ENCODE measurements at places on chromosomes 5 and 9.

DNA sequence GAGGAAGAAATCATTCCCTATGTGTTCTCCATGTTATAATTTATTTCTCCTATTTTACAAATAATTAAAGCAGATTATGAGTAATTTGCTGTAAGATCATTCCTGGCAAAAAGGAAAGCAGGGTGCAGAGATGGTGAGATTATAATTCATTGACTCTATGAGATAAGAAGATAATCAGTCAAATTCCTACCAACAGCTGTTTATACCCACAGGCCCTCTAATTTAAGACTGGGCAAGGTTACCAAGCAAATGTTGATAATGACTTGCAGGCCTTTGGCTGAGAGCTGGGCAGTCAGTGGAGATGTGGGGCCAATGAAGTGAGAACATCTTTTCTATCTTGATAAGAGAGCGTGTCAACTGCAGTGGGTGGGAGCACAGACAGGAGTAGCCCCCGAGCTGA, 222.7 kb downstream of the ICE1 start:
- no peak for DNase-seq

- DNase-seq = no peak
Measured at GRCh38 chr5:109700516-109701153, 10.9 kb downstream of the MAN2A1 start.

- peak; percentile 61 for DNase-seq
Measured at GRCh38 chr5:759111-759751, 25.3 kb downstream of the ZDHHC11B start.

DNA sequence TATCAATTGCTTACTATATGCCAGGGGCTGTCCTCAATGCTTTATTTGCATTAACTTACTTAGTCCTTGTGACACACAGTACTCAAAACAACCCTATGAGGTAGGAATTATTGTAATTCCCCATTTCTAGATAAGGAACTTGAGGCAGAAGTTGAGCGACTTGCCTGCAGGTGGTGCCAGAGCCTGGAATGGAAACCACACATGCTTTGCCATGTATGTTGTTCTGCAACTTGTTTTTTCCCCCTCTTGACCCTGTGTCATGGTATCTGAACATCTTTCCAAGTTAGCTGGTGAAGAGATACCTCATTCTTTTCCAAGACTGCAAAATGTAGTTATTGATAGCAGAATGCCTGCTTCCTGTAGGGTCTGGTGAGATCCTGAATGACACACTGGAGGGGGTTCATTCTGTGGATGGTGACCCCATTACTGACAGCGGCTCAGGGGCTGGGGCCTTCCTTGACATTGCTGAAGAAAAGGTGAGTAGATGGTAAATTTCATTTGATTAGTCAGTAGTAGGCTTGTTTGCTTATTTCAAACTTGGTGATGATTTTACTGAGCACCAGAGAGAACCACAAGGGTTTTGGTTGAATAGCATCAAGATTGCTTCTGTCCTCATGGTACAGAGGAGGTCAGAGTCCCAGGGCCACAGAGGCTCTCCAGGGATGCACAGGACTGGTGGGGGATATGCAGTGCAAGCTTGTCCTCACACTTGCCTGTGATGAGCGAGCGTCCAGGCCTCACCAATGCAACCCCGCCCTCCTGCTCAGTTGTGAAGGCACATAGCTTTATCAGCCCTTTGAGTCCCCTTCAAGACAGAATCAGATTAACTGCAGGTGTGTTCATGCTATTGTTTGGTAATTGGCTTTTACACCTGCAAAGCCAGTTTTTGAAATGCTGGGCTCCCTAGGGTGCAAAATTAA, 57.0 kb downstream of the COL15A1 start:
- DNase-seq = peak; percentile 84

DNA sequence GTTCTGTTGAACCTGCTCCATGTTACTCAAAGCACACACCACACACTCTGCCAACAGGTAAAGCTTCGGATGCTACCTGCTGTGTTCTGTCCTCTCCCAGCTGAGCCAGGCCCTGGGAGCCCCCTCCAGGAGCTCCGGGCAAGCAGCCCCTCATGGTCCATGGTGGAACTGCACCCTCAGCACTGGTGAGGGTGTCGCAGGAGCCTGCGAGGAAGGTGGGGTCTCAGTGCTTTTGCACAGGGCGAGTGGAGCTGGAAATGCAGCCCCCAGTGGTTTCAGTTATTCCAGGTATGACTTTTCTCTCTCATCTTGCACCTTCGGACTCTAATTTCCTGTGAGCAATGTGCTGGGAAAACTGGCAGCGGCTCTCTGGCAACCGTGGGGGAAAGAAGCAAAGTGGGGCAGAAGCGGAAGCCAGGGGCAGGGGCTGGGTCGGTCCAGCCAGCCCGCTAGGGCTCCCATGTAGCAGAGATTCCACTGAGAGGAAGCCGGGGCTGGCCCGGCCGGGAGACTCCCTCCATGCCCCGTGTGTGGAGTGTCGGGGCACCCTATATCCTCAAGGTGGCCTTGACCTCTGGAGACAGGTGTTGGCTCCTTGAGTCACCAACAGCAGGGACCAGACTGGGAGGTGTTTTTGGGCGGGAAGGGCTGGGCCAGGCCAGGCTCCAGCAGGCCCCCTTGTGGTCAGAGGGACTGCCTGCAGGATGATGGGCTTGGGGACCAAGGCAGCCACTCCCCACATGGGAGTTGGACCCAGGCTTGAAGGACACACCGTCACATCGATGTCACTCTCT, 75.6 kb upstream of the PRSS3 start:
- DNase-seq = no peak

DNA sequence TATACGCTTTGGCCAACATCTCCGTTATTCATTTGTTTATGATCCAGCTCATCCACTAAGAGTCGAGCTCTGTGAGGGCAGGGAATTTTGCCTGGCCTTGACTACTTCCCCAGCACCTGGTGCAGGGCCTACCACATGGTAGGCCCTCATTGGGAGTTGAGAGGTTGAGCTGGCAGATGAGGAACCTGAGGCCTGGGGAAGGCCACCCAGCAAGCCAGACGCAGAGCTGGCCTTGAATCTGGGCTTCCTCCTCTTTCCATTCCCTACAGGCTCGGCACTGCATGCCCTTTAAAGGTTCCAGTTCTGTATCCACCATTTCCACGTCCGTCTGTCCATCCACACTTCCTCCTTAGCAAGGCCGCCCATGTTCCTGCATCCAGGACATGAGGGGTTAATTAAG, 24.2 kb downstream of the KCNMB1 start:
- no peak for DNase-seq

DNA sequence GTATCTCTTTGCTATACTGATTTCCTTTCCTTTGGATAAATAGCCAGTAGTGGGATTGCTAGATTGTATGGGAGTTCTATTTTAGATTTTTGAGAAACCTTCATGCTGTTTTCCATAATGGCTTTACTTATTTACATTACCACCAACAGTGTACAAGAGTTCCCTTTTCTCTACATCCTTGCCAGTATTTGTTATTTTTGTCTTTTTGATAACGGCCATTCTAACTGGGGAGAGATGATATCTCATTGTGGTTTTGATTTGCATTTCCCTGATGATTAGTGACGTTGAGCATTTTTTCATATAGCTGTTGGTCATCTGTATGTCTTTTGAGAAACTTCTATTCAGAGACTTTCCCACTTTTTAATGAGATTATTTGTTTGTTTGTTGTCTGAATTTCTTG, 25.8 kb downstream of the NADK2 start:
- DNase-seq = no peak

GRCh38 chr5:34053571-34054399, 10.8 kb upstream of the C1QTNF3 start:
- no peak for DNase-seq

DNA sequence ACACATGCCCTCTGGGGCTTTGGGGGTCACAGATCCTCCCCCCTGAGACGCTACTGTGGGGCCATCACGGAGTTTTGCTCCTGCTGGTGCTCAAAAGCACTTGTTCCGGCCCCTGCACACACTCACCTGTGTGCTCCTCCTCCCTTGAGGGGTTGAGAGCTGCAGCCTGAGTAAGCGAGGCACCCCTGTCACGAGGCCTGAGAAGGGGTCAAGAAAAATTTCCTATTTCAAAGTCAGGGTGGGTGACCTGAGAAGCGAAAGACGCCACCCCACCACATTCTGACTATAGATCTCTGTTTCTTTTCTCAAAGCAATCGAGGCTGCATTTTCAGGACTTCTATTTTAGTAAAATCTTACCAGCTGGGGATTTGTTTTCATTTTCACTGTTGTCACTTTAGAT, 138.5 kb downstream of the DCP2 start:
- DNase-seq = no peak

DNA sequence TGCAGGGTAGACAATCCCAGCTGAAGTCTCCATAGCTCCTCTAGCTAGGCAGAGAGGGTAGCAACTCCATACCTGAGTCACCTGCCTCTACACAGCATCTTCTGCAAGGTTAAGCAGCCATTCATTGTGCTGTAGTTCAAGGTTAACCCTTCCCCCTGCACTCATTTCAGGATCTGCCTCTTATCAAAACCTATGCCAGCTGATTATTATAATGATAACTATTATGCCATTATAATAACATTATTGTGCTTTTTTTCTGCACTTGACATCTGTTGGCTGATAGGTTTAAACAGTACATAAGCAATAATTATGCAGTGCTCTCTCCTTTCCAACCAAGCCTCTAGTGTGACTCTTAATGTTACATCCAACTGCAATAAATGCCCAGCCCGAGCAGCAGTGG, 17.3 kb downstream of the SIL1 start:
- no peak for DNase-seq

DNA sequence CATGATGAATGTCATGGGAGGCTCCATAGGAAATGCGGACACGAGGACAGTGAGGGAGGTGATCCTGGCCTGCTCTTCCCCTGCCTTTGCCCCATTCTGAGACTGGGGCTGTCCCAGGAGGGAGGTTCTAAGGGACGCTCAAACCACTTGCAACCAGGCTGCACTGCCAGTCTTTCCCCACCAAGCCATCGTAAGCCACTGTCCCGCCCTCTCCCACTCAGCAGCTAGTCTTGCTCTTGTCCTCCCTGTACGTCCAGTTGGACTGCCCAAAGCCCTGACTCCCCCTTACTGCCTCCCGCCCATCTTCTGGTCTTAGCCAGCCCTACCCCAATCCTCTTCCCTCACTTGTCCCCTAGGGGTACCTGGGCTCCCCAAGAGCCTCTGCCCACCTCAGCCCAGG, 115.7 kb downstream of the FSTL4 start:
- DNase-seq = no peak

GRCh38 chr9:98986866-98987651, 43.4 kb downstream of the COL15A1 start:
- DNase-seq = peak; percentile 75

- DNase-seq = no peak
Measured at GRCh38 chr9:71985297-71985911, 74.0 kb downstream of the C9orf85 start.

GRCh38 chr9:123081824-123082223, 48.4 kb downstream of the GPR21 start:
- DNase-seq = no peak

DNA sequence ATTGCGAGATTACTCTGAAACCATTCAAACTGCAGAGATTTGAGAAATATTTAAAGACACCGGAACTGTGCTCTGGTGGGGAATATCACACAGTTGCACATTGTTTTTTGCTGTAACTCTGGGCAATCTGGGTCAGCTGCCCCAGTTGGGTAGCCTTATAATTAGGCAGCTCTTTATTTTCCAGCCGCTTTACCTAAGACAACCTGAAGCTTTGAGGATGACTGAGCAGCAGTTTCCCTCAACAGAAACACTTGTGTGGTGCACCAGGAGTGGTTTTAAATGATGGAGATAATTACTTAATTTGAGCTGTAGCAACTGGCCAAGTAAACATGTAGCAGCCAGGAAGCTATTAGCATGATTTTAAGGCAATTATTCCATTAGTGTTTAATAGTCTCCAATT, 2.9 kb downstream of the PLCXD3 start:
- DNase-seq = no peak

GRCh38 chr9:31183866-31184265, 1200.6 kb upstream of the ACO1 start:
- DNase-seq = no peak

DNA sequence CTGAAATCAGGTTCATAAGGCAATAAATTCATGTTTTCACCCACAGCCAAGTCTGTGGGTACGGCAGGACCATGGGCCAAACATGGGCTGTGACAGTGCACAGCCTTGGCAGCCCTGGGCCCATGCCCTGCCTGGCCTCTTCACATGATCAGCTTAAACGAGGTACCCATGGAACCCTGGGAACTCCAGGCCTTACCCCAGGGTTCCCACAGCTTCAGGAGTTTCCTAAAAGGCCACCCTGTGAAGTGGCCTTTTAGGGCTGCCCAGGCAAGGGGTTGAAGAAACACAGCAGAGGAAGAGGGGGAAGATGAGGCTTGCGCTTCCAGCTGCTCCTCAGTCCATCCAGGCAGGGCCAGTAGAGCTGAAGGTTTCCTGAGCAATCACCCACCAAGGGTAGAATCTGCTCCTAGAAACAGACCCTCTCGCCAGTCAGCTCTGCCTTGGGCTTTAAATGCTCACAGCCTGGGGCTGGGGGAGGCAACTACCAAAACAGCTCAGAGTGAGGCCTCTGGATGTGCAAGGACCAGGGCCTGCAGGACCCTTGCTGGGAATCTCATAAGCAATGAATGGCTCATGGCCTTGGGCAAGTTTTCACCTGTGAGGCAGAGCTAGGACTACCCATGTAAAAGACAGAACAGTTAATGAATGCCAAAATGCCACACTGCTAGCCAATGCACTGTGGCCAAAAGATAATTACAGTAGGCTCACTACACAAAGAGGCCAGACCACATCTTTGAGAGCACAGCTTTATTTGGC, 79.3 kb upstream of the LRRTM2 start:
- no peak for DNase-seq

- no peak for DNase-seq
Measured at GRCh38 chr5:101338226-101338625, 435.1 kb upstream of the ST8SIA4 start.

DNA sequence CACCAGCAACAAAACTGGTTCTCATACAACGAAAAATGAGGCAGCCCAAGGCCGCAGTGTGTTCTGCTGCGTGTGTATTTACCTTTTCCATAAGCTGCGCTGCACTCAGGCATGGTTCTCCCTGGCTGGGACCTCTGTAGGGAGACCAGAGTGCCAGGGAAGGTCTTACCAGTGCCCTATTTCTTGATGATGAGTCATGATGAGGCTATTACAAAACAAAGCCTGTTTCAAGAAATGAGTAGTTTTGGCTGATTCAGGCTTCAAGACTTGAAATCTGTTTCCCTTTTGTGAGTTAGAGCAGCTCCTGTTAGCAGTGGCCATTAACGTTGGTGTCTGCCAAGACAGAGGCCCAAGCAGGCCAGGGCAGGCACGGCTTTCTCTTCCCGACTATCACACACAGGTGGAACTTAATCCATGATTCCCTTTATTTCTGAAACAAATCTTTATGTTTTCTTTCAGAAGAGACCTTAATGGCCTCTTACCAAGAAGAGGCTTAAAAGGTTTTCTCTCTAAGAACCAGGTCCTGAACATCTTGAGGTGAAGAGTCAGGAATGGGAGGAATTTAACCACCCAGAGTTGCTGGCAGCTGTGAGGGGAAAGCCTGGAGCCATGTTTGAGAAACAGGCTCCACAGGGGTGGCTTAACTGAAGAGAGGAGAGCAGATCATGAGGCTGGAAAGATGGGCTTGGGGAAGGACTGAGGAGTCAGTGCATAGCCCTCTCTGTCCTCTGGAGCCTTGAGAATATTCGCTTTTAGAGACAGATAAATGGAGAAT, 41.4 kb upstream of the TIFAB start:
- DNase-seq = peak; percentile 65

- no peak for DNase-seq
Measured at GRCh38 chr5:170171811-170172210, 61.0 kb upstream of the C5orf58 start.

GRCh38 chr9:133568186-133568585, 33.7 kb downstream of the ADAMTSL2 start:
- no peak for DNase-seq

- DNase-seq = no peak
Measured at GRCh38 chr5:59341760-59342159, 551.8 kb downstream of the PDE4D start.

Measured in aorta (tissue), 5 donors.